MV-4-11 (cell line): ENCODE measurements at places on chromosomes 3 and 15.

GRCh38 chr3:9754678-9755077 is 4.9 kb downstream of the OGG1 start:
- no peak for DNase-seq

DNA sequence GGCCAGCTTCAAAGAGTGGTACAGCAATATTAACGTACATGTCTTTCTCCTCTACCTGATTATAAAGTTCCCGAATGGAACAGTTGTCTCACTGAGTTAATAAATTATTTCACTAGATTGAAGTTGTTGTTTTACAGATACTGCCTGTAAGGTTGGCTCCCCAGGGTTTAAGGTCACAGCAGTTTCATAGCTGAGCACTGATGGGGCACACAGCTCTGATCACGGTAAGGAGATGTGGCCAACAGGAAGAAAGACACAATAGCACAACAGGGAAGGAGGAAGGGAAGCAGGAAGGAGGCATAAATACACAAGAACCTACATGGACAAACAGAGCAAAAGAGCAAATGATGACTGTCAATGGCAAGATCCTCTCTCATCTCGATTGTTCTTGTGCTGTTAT is 215.6 kb downstream of the WNT5A start:
- DNase-seq = no peak

DNA sequence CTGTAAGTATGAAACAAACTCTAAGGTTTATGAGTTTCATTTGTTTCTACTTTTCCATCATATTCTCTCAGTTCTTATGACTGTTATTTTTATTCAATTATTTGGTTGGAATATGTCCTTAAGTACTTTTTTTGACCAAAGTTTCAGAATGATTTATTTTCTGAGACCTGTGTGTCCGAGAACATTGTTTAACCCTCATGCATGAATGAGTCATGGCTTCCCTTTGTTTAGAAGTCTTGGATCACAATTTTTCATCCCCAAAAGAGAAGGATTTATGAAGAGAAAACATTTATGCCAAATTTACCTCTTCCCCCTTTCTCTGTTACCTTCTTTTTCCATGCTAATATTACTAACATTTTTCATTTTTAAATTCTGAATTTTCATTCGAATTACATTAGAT is 518.0 kb upstream of the NR2F2 start:
- DNase-seq = no peak

GRCh38 chr3:173395412-173396181 is 1.9 kb upstream of the NLGN1 start:
- peak; percentile 32 for DNase-seq

DNA sequence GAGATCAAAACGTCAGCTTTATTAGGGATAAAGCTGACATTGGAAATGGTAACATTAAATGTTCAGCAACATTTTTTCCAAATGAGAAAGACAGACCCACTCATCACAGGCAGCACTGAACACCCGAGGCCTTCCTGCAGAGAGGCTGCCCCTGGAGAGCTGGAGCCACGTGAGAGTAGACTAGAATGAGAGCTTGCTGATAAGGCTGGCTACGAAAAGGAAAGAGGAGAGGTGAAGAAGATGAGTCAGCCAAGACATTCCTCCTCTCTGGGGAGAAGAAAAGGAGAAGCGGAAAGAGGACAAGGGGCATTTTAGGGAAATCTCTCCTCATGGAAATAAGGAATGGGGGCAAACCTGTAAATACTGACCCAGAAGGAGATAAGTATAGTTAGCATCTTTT is 7.3 kb downstream of the CYP19A1 start:
- DNase-seq = no peak

DNA sequence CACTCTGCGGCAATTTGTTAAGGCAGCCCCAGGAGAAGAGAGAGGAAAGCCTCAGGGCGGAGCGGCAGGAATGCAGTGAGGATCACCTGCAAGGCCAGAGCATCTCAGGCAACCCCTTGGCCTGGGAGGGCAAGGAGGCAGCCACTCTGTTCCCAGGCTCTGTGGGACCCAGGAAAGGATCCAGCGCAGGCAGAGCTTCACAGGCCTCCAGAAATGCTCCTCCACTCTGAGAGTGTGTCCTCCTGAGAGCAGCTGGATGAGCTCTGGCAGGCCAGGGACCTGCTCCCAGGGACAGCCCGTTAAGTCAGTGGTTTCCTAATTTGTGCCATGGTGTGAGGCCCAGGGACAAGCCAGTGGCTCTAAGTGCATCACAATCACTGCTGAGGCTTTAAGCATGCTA is 35.2 kb downstream of the RAB6B start:
- no peak for DNase-seq

GRCh38 chr15:45439521-45440260 is 61.3 kb upstream of the GATM start:
- no peak for DNase-seq

DNA sequence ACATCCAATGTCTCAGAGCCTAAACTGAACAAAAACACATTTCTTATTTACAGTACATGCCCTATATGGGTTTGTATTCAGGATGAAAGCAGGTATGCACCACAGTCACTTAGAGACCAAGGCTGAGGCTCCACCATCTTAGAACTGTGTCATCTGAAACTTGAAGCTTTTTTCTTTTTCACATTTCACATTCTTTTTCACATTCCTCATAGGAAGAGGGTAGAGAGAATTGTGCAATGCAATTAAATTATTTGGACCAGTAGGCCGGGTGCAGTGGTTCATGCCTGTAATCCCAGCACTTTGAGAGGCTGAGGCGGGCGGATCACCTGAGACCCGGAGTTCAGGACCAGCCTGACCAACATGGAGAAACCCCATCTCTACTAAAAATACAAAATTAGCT is 591.0 kb downstream of the MECOM start:
- no peak for DNase-seq

DNA sequence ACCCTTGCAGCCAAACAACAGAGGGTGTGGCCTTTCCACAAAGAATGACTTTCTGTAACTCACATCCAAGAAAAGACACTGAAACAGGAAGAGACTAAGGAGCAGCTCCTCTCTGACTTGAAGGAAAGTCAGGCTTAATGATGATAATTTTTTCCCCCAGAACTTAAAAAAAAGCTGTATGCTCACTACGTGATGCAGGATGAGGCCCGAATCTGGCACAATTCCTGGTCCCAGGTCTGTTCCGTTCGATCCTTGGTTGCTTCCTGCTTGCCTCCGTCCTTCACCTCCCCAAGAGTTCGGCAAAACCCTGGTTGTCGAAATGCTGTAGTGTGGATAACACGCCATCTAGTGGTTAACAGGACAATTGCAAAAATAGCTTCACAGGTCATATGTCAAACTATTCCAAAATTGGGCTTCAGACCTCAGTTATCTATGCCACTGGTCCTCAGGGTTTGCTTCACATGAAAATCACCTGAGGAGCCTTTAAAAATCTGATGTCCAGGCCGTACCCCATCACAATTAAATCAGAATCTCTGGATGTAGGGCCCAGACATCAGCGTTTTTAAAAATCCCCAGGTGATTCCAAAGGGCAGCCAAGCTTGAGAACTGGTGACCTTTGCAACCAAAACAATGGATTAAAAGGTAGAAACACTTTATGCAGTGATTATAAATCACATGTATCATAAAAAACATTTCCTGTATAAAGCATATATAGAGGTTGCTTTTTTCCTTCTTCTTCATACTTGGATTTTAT is 28.1 kb upstream of the SYNM start:
- peak; percentile 58 for DNase-seq

- peak; percentile 32 for DNase-seq
Measured at GRCh38 chr15:89167267-89168176, 53.9 kb downstream of the RLBP1 start.

DNA sequence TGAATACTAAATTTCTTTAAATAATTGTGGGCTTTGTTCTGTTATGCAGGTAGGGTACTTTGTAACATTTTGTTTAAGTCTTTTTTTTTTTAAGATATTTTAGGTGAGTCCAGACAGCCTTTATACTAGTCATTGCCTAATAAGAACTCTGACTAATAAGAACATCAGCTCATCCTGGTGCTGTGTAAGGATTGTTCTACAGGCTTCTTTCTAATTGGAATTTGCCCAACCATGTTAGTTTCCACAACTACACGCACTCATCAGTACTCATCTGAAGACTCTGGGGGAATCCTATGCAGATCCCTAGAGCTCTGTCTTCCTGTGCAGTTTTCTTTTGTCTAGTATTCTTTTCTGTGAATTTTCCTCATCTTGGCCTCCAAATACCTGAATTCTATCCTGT is 741.8 kb downstream of the IGSF11 start:
- DNase-seq = no peak

- DNase-seq = no peak
Measured at GRCh38 chr3:117563063-117563462, 853.5 kb downstream of the TUSC7 start.

- no peak for DNase-seq
Measured at GRCh38 chr3:52614689-52615088, 71.0 kb downstream of the PBRM1 start.

DNA sequence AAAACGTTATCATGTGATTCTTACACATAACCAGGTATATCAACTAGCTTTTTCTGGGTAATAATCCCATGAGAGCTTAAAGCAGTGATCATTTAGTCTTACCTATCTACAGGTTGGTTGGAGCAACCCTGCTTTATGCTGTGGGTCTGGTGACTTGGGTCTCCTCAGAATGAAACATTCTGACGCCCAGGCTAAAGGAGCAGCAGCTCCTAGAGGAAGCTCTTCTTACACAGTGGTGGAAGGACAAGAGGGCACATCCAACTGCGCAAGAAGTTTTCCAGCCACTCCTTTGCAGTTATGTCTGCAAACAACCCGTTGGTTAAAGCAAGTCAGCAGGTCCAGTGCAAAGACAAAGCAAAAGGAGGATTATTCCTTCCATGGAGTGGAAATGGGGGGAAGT is 377.5 kb downstream of the EDEM1 start:
- peak; percentile 24 for DNase-seq

DNA sequence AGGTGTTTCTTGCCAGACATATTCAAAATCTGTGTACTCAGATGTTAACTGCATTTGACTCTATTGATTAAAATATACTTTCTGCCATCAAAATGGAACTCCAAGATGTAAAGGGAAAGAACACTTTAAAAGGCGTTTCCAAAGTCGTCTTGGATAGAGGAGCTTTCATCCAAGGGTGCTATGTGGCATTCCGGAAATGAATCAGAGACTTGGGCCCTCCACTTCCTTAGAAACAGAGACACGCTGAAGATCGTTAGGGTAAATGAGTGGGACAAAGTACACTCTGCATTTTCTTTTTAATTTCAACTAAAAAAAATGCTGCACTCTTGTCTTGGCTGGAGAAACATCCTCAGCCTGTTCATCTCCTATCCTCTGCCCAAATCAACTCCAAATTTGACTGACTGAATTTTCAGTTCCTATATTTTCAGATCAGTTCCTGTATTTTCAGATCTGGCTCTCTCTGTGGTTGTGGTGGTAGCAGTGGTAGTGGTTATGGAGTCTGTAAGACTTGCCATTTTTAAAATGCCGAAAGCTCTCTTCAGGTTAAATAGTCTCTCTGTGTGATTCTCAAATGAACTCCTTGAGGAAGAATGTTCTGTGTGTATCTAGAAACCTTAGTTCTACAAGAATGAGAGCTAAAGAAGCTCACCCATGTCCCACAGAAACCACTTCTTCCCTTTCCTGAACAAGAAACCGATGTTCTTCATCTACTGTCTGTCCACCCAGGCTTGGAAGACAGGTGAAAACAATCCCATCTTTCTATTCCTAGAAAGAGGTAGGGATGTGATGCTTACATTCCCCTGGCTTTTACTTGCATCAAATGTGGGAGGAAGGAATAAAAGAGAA is 156.8 kb upstream of the ICE2 start:
- DNase-seq = peak; percentile 93

- DNase-seq = peak; percentile 89
Measured at GRCh38 chr3:9422712-9423424, 25.5 kb downstream of the SETD5 start.

GRCh38 chr3:65659396-65659795 is 379.3 kb downstream of the MAGI1 start:
- DNase-seq = no peak

DNA sequence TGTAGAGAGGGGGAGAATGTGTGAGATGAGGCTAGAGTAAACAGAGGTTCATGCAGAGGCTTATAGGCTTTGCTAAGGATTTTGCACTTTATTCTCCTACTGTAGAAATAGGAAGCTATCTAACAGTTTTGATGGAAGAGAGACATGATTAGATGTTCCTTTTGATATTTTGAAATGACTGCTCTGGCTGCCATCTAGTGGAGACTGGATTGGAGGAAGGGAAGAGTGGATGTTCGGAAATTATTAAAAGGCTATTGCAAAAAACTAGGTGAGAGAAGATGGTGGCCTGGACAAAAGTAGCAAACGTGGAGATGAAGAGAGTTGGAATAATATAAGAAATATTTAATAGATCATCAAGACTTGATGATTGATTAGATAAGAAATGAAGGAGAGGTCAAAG is 42.2 kb downstream of the SYN2 start:
- no peak for DNase-seq

DNA sequence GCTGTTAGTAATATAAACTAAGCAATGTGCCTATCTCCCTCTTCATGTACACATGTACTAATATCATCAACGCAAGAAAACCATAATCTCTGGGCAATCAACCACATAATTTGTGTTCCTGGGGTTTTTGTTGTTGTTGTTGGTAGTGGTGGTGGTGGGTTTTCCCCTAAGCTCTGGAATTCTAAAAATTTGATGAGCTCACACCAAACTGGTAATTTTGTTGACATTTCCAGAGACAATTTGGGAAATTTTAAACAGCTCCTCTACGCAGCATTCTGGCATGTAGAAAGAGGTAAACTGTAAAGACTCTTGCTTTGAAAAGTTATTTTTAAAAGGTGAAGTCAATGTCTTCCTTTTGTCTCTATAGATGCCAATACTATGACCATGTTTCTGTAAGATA is 126.7 kb downstream of the IGSF11 start:
- DNase-seq = no peak

- DNase-seq = no peak
Measured at GRCh38 chr15:83569341-83569740, 84.6 kb upstream of the ADAMTSL3 start.

DNA sequence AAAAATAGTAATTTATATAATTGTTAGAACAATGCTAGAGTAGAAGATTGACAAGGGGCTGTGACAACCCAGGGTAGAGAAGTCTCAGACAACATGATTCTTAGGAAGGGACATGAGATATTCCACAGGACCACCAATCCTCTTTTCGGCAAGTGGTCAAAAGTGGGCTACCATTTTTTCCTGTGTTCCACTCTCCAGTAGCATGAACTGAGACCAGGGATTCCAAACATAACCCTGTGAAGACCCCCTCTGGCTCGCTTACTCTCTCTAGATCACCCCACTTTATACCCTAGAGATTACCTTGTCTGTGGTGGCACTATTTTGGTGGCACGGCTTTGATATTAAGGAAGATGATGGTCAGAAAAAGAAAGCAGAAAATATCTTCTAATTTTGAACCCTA is 960 bp downstream of the GCSAM start:
- DNase-seq = no peak

DNA sequence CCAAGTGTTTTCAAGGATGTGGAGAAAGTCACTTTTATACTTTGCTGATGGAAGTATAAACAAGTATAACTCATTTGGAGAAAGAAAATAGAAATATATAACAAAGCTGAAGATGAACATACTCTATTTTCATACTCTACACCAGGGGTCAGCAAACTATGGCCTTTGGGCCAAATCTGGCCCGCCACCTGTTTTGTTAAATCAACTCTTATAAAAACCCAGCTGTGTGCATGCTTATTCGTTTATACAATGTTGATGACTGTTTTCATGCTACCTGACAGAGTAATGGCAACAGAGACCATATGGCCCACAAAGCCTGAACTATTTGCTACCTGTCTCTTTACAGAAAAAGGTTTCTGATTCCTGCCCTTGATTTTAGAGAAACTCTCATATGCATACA is 124.0 kb downstream of the NR1D2 start:
- no peak for DNase-seq

- no peak for DNase-seq
Measured at GRCh38 chr3:13867732-13868131, 12.1 kb downstream of the WNT7A start.
